ENCODE measurements at places on chromosomes 16 and 17.
A peak's percentile ranks its signal among the peaks of the same experiment; 100 is the strongest.

DNA sequence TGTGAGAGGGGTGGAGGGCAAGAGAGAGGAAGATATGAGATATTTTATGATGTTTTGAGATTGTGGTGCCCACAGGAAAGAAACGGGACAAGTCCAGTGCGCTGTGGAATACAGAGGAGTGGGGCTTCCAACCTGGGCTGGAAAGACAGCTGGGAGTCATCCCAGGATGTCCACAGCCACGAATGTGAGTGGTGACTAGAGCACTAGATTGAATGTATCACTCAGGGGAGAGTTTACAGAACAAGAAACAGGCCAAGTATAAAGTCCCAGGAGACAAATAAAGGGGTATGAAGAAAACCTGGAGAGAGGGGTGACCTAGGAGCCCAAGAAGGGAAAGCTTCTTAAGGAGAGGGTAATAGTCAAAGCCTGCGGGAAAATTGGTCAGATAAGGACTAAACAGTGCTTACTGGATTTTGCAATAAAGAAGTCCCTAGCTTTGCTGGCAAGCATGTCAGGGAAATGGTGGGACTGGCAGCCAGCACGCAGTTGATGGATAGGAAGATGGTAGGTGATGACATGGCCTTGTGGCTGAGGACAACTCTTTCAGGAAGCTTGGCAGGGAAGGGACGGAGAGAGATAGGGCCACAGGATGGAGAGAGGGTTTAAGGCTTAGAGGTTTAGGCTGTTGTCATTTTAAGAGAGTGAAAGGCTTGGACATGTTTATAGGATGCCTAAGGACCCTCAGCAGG, 114.5 kb downstream of the AXIN2 start:
- DNase-seq: no peak

DNA sequence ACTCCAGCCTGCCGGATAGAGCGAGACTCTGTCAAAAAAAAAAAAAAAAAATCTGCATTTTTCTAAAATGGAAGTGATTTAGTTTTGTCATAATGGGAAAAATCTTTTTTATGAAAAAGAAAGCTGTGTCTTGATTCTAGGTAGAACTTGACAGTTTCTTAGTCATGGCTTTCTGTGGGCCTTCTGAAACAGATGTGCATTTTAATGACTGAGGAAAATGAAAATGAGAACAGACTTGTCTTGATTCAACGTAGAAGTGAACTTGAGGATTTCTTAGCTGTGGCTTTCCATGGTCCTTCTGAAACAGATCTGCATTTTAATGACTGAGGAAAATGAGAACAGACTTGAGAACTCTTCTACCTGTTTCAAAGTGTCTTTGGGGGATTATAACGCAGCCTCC, 171.7 kb downstream of the VPS53 start:
- DNase-seq: peak; percentile 29

DNA sequence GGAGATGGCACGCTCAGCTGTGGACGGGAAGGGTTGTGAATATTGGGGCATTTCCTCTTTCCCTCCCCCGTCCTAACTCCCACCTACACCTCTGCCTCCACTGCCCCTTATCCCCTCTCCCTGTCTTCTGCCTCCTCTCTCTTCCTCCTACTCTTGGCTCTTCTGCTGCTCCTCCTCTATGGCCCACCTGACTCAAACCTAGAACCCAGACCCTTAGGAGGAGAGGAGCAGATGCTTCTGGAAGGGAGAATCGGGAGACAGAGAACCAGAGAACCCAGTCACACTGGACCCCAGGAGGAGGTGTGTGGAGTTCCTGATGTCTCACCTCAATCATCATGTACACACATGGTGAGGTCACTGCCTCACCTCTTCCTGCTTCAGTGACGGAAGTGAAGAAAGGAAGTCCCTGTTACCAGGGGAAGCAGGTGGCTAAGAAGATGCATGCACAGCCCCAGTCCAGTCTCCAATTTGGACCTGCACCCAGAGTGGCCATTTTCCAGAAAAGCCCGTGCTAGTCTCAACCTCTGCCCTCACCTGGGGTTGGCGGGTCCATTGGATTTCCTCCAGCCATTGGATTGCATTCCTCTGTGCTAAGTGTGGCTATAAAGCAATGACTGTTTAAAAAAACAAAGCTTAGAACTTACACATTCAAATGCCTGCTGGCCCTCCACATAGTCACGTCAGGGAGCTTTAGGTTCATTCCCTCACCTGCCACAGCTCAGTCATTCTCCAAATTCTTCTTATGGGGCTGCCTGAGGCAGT, 4.0 kb downstream of the RNF222 start:
- peak; percentile 43 for DNase-seq

GRCh38 chr16:78706637-78707036, 607.2 kb downstream of the WWOX start:
- DNase-seq: no peak

DNA sequence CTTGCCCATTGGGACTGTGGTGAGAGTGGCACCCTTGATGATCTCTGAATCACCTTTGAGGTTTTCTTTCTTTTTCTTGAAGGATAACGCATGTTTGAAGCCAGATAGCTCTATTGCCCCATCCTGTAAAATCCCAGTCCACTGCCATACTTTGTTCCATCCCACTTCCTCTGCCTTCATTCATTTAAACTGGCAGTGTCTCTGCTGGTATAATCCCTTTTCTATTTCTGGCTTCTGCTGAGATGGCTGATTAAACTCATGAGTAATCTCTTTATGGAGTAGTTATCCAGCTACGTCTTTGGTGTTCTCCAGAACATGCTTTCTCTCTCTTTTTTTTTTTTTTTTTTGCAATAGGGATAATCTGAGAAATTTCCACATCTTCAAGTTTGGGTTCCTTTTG, 656.5 kb upstream of the SALL1 start:
- no peak for DNase-seq

- DNase-seq: no peak
Measured at GRCh38 chr16:4679156-4679849, 14.1 kb upstream of the NUDT16L1 start.

- DNase-seq: peak; percentile 46
Measured at GRCh38 chr17:10699856-10700255, 2.5 kb downstream of the ADPRM start.

DNA sequence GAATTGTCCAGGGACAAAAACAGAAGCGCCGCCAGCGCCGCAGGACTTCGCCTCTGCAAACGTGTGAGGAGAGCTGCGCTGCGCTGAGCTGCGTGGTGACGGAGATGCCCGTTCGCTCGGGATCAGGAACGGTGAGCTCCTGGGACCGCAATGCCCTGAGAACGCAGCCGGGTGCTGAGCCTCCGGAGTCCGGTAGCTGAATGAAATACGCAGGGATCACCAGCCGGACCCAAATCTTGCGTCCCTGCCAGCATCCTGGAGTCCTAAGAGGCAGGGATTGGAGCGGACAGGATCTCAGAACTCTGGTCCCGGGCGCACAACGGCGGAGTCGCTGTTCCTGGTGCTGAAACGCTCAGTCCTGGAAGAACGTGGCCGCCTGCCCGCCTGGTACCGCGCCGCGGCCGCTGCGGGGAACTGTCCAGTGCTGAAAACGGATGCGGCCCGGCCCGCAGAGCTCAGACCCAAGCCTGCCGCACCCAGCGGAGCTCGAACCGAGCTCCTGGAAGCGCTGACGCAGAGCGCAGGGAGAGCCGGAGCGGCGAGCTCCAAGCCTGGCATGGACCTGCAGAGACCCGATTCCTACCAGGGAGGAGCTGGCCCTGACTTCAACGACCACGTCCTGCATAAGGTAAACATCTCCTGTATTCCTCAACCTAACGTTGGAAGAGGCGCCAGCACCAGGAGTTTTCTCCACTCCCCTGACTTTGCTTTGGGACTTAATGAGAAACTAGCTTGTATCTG, 41.5 kb downstream of the CD300LF start:
- DNase-seq: peak; percentile 56

DNA sequence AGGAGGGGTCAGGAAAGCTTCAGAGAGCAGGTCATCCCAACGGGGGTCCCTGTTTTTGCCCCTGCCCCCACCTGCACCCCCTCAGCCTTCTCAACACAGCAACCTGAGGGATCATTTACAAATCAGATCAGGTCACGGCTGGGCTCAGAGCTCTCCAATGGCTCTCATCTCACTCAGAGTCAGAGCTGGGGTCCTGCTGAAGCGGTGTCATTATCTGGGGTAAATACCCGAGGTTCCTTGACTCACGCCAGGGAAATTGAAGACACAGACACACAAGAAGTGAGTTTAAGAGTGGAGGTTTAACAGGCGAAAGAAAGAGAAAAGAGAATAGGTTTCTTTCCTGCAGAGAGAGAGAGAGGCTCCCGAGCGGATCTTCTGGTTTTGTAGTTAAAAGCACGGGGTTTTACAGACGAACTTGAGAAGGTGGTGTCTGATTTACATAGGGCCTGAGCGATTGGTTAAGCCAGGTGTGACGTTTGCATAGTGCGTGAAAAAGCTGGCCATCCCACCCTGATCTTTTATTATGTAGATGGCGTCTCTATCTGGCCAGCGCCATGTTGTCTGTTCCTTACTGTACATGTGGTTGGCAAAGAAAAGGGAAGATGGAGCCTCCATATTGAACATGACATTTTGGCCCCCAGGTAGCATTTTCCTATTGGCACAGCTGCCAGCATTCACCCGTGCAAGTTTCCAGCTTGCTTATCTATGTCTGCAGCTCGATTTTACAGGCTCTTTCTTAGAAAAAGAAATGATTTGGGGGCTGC, 51.4 kb downstream of the WSB1 start:
- DNase-seq: no peak

DNA sequence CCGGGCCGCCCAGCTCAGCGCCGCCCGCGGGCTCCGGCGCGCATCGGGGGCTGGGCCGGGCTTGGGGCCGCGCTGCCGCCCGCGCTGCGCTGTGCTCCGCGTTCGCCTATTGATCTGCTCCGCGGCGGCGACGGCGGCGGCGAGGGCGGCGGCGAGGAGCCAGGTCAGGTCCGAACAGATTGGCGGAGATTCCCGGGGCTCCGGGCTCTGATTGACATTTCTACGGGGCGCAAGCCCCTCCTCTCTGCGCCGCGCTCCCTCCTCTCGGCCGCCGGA, 559 bp downstream of the IRX3 start:
- no peak for DNase-seq

DNA sequence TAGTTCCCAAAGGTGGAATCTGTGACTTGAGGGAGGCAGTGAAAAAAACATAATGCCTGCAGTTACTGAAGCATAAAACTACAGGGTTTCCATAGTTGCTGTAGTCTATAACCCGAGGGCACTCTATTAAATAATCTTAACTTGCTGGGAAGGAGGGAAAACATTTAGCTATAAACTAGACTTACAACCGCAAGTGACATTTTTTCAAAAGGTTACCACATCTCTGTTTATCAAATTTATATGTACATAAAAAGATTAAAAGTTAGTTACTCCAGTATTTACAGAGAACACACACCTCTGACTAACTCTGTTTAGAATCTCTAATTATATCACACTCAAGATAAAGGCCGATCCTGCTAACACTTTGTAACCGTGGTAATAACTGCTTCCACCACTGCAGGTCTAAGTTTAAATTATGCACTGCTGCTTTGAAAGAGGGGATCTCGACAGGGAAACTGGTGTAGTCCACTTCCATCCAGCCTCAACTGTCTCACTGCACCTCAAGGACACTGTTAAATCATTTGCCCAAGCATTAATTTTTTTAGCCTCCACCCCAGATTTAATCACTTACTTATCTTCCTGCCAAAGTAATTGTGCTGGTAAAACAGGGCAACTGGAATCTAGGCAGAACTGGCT, 14.6 kb downstream of the KCNJ16 start:
- no peak for DNase-seq

DNA sequence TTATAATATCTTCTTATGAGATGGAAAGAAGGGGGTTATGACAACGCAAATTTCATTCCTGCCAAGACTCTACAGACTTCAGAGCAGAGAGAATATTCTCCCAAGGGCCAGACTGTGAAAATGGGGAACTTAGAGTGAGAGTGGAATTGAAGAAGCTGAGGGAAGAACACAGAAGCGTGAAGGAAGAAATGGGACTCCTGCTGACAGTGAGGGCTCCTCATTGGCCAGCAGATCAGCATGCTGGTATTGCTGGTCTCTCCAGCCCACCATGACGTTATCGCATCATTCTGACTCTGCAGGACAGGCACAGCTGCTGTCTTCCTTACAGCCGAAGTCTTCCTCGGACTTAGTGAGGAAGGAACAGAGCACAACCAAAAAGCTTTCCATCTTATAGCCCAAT, 24.3 kb downstream of the CCL4 start:
- no peak for DNase-seq

DNA sequence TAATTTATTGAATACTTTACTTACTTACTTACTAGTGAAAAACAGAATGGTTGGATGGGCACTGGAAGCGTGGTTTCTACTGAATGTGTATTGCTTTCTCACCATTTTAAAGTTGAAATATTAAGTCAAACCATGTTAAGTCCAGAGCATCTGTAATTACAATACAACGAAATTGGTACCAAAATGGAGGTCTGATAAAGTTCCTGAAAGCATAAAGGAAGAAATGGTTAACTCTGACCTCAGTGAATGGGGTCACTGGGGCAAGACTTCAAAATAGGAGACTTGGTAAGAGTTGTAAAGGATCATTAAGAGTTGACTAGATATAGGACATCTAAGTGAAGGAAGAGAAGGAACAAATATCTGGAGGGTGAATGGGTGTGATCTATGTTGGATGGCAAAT, 237.1 kb downstream of the MAF start:
- DNase-seq: no peak

DNA sequence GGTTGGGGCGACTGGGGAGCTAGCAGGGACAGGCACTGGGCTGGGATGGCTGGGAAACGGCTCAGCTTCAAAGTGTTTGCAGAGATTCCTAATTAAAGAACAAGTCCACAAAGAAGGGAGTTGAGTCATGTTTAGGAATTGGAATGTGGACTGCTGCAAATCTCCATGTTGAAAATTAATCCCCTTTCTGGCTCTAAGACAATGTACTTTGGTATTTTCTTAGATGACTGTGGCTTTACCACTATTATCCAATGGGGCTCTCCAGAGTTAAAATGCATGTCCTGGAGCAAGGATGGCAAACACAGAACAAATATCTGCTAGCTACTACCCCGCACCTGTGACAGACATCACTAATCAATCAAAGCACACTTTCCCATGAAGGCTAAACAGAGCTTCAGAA, 22.2 kb upstream of the WSCD1 start:
- no peak for DNase-seq

DNA sequence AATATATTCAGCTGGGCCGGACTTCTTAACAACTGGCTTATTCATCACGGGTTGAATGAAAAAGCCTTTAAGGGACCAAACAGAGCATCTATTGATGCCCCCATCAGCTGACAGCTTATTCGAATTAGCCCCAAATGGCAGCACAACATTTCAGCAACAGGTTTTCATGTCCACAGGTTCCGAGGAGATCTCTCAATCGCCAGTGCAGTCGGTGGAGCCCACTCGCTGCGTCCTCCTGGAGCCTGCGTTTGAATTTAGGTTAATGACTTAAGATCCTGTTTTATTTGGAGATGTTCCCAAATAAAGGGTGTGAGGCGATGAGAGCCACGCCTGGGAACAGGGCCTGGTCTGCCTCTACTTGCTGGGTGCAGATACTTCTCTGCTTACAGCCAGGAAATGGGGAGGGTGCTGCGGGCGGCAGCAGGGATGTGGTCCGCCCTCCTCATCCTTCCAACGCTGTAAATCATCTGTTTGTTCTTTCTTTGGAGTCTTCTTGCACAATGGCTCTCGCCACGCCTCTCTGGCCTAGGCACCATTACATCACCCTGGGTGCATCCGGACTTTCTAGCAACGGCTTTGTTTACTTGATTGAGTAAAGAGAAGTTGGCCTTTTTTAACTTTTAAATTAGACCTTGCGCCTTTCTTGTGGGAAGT, 22.6 kb downstream of the NDE1 start:
- DNase-seq: peak; percentile 82

Measured in activated CD4-positive, alpha-beta T cell treated with anti-CD3 and anti-CD28 coated beads, Interleukin-2, amount 50 U/mL, for 16 hours (primary cell).